CD4-positive, alpha-beta T cell treated with Interleukin-21 for 1 hour (primary cell): ENCODE measurements at places on chromosomes 3 and 15.

DNA sequence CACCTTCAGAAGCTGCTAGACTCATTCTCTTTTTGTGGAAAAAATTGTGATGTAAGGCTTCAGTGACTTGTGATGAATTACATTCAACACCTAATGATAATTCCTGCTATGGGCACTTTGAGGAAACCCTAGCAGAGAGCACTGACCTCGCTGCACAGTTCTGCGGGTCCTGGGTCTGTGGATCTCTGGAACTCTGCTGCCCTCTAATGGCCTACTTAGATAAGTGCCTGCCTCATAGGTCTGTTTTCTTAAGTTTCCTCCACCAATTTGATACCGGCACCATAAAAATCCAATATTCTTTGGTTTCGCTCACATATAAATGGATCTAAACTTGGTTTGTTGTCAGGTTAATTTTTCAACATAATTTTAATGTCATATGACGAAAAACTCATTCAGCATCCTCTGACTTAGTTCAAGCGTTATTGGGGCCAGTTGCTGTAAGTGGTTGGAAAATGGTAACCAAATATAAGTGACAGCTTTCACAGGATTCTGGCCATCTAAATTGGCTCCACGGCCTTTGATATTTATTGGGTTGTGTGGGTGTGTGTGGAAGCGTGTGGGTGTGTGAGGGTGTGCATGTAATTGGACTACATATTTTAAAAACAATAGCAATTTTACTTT, 10.4 kb downstream of the SLITRK3 start:
- DNase-seq, result peak; percentile 18

DNA sequence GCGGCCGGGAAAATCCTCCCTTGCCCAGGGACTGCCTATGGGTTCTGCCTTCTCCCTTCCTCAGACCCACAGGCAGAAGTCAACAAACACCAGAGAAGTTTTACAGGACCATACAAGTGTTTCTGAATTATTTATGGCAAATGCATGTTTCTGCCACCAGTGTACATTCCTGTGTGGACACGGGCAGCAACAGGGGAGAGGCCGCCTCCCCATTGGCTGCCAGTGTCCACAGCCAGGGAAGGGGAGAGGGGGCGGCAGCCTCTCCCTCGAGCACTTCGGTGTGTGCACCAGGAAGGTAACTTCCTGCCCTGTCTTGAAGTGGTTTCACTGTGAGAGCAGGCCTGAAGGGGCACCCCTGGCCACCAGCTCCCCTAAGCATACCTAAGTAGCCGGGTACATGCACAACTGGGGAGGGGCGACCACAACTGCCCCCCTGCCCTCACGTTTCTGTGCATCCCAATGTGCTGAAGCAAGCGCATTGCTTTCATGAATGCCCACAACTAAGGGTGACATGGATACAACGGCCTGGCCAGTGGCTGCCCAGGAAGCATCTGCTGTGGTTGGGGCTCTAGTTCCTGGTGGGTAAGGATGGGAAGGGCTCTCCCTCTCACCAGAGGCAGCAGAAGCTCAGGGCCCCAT, 14.8 kb upstream of the SHISA5 start:
- peak; percentile 22 for DNase-seq

DNA sequence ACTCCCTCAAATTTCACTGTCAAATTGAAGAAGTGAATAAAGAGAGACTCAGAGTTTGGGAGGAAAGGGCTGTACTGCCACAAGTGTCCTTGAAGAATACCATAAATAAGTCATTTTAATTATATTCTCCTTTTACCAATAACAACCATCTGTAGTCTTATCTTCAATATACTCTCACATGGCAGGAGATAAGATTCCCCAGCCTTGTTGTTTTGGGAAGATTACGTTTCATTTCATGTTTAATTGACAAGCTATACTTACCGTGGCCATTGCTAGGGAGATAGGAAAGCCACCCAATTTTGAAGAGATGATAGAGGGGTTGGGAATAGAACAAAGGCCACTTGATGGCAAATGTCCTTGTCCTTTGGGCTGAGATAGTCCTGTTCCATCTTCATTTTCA, 2.3 kb downstream of the MINDY4B start:
- no peak for DNase-seq

DNA sequence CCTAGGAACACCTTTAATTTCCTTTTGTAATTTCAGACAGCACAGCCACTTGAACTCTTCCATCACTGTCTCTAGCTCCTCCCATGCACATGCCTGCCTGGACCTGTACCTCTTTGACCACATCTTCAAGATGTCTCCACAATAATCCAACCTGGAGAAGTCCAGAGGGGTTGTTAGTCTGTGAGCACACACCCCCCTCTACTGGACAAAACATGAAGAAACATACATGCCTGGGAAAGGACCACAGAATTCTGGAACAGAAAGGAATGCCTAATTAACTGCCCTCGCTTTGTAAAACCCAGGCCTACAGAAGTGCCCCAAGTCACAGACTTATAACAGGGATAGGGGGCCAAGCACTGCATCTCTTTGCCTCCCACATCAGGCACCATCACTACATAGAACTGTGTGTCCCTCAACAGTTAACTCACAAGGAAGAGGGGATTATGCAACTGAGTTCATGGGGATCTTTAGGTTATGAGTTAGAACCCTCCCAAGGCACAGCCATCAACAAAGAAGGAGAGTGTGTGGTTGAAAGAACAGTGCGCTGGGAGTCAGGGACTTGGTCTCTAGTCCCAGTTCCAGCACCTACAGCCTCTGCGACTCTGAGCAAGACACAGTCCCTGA, 61.7 kb downstream of the FMN1 start:
- DNase-seq, result peak; percentile 22

DNA sequence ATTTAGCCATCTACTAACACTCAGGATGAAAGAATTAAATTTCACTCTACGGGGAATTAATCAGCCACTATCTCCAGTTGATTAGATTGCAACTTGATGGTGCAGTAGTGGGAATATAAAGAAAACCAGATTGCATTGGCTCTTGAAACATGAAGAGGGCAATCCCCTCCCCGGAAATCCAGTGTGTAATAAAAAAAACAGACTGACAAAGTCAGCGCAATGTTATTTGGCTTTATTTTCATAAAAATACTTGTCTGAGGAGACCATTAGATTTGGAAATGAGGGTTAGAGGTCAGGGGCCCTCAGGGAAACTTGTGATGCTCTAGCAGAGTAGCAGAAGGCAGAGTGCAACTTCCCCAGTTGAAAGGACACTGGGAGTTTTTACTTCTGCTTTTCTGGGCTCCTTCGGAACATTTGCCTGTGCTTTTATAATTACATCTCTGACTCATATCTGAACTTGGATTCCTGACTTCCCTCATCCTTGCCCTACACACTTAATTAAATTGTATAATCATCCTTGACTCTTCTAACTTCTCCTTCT, 326.8 kb downstream of the TUSC7 start:
- DNase-seq, result peak; percentile 22

DNA sequence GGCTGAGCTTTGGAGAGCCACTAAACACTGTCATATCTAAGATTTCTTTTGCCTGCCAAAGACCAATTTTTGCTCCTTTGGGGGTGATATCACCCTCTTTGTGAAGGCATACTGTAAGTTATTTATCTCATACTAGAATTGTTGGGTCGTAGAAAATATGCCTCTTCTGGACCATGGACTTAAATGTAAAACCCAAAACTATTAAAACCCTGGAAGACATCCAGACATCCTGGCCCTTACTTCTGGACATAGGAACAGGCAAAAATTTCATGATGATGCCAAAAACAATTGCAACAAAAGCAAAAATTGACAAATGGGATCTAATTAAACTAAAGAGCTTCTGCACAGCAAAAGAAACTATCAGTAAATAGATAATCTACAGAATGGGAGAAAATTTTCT, 172.2 kb downstream of the ATG7 start:
- DNase-seq, result no peak

DNA sequence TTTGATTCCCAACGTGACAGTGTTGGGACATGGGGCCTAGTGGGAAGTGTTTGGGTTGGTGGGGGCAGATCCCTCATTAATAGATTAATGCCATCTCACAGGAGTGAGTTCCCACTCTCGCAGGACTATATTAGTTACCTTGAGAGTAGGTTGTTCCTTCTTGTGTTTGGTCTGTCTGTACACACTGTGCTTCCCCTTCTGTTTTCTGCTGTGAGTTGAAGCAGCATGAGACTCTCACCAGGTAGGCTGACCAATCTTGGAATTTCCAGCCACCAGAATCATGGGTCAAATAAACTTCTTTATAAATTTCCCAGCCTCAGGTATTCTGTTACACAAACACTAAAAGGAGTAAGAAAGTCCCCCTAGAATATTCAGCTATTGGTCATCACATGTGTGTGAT, 145.4 kb downstream of the ERC2 start:
- no peak for DNase-seq

- no peak for DNase-seq
Measured at GRCh38 chr3:27287052-27287451, 82.1 kb downstream of the NEK10 start.

- no peak for DNase-seq
Measured at GRCh38 chr3:177133860-177134815, 63.1 kb downstream of the TBL1XR1 start.

GRCh38 chr3:142963516-142964448, at the start of gene PAQR9:
PAQR9 (minus strand) TSS chr3:142963674; CDS start chr3:142963336, 338 bp downstream.
- DNase-seq, result no peak

- DNase-seq, result no peak
Measured at GRCh38 chr3:37127340-37127739, 47.0 kb downstream of the LRRFIP2 start.

DNA sequence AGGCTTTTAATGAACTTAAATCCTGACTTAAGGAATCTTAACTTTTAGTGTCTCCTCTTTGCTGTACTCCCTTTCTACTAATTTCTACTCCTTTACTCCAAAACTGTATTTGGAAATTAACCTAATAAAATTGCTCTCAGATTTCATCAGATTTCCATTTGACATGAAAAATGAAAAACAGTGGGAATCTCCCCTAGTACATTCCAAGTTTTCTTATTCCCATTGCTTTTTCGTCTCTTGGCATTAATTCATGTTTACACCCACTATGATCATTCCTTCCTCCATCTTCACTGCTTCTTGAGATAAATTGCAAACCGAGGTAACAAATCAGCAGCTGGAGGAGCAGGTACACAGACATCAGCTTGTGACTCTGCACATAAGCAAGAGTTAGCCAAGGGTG, 208.7 kb downstream of the VGLL3 start:
- DNase-seq, result no peak

- DNase-seq, result no peak
Measured at GRCh38 chr3:182259579-182259978, 533.7 kb upstream of the ATP11B start.

GRCh38 chr15:63805993-63806980, 27.5 kb downstream of the HERC1 start:
- DNase-seq, result no peak

DNA sequence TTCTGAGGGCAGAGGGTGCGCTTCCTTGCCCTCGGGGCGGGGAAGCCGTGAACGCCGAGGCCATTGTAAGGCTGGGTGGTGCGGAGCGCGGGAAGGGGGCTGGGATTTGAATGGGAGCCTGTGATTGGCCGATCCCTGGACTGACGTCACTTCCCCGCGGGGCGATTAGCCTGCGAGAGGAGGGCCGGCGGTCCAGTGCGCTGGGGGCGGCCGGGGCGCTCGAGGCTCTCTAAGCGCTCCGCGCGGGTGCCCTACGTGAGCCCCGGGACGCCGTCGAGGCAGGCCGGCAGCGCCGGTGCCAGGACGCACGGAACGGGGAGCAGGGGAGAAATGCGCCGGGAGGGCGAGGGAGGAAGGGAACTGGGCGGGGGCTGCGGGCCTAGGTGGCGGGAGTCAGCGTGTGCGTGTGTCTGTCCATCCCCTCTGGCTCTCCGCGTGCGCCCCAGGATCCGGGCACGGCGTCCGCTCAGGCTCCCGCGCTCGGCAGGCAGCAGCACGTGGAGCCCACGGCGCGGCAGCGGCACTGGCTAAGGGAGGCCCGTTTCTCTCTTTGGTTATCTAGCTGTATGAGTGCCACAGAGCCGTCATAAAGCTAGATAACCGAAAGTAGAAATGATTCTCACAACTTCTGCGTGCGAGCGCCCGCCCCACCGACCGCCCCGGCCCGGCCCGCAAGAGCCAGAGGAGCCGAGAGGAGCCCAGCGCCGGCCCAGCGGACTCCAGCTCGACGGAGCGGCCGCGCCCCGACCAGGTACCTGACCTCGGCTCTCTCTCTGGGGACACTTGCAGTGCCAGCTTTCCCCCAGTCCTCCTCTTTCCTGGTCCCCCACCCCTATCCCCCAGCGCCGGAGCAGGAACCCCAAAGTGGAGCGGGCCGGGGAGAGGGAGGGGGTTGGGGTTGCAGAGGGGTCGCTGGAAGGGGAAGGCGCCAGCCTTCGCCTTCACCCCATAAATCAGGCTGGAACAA, 33.1 kb upstream of the POLG start:
- no peak for DNase-seq

- no peak for DNase-seq
Measured at GRCh38 chr15:62792986-62793751, 249.4 kb upstream of the TPM1 start.

DNA sequence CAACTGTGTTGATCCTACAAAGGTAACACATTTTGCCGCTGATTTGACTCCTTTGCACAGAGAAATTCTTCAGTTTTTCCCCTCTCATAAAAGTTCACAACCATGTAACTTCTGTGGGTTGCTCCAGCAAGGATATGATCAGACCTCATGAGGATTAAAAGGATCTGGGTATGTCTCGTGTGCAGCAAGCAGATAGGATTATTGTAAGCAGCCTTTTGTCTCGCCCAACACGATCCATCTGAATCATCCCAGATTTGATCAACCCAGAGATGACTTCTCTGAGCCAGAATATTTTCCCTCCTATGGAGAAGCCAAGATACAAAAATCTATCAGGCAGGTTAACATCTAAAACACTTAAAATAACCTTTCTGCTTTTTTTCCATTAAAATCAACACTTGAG, 12.8 kb upstream of the BNIP2 start:
- DNase-seq, result no peak

DNA sequence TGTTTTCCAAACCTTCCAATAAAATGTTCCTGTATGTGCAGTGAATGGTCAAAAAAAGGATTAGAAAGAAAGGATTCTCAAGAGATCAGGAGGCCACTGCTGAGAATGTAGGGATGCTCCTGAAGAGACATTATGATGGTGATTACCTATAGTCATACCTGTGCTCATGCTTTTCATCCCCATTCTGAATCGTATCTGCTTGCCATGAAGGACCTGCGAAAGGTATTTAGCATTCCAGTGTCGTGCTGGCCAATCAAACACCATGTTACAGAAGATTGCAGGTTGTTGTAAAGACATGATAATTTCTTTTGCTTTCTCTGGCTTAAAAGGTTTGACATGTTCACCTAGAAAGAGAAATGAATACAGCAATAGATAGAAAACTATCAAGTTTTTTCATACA, 16.1 kb downstream of the HSPBAP1 start:
- DNase-seq, result no peak

DNA sequence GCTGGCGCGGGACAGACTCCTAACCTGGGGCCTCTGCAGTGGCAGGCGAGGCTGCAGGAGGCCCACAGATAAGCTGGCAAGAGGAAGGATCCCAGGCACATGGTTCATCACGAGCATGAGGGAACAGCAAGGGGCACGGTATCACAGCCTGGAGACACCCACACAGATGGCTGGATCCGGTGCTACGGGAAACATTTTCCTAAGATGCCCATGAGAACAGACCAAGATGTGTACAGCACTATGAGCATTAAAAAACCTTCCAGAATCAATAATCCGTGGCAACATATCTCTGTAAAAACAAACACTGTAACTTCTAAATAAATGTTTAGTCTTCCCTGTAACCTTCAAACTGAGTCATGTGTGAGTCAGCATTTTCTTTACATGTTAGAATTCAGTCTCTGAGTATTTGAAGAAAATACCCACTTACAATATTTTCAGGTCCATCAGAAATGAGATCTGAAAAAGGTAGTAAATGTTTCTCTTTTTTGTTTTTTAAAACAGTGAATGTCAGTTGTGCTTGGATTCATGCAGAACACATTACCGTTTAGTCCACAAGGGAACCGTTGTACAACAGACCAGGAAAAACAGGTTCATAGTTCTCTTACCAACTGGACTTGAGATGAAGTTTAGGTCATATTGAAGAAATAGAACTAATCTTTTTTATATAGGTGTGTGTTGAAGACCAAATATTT, 75.9 kb downstream of the BOC start:
- DNase-seq, result no peak
